ENCODE measurements at places on chromosomes 7 and 10.

DNA sequence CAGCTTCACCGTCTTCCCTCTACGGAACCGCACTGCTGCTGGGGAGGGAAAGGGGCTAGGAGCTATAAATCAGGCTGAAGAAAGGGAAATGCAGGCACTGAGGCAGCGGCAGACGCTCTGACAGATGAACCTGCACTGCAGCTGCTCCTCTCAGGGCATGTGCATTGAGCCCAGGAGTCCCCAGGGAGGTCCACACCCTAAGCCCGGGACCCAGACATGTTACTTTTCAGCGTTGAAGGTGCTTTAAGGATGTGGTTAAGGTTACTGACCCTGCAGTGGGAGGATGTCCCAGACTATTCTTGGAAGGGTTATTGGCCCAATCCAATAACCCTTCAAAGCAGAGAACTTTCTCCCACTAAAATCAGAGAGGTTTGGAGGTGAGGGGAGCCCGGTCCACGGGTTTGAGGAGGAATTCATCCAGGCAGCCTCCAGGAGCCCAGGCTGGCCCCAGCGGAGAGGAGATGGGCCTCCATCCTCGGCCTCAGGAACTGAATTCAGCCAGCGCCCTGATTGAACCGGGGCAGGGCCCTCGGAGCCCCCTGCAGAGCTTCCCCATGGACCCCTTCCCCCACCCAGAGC, 75.4 kb downstream of the ADARB2 start:
- DNase-seq = no peak

DNA sequence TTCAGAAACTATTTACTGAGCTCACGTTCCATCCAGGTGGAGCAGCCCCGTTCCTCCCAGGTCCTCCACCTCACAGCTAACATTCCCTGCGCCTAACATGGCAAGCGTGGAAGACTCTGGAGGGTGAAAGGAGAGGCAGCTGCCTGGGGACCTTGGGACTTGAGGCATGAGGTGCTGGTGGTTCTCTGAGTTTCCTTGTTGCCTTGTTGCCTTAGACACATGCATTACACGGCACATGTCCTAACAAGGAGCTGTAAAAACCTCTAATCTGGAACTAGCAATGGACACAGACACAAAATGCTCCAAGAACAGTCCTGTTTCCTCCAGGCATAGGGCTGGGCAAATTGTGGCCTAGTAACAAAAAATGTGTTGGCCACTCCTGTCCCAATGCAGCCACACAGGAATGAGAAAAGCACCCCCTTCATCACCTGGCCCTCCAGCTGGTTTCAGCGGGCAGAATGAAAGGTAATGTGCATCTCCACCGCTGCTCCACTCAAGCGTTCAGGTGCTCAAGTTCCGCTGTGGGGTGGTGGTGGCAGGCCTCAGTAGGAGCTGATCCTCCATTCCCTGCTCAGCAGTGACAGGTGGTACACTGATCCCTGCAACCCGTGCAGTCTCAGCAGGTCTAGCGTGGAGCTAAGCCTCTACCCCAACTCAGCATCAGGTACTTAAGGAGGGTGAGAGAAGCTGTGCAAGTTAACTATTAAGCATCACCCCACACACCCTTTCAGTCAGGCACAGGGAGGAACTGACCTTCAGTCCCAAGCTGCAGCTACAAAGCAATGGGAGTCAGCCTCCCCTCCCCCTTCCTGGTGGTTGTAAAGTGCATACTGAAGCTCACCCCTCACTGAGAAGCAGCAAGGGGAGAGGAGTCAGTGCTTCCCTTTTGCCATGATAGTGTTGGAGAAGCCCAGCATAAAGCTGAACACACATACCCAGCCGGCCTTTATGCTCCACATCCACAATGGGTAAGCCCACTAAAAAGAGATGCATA, 382.8 kb downstream of the SDK1 start:
- DNase-seq = no peak

GRCh38 chr10:26628395-26628794, 69.1 kb upstream of the PDSS1 start:
- no peak for DNase-seq

DNA sequence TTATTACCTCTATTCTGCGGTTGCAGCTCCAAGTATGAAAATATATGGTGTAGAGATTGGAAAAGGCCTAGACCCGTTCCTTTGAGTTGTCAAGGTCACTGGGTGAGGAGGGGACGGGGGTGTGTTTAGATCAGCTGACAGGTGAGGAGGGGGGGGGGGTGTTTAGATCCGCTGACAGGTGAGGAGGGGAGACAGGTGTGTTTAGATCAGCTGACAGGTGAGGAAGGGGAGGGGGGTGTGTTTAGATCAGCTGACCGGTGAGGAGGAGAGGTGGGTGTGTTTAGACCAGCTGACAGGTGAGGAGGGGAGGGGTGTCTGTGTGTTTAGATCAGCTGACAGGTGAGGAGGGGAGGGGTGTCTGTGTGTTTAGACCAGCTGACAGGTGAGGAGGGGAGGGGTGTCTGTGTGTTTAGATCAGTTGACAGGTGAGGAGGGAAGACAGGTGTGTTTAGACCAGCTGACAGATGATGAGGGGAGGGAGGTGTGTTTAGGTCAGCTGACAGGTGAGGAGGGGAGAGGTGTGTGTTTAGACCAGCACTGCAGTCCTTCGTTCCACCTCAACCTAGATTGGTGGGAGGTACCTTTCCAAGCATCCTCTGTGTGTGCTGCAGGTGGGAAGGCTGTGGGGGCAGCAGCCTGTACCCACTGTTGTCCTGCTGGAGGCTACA, 655.0 kb upstream of the ADARB2 start:
- DNase-seq = no peak

- no peak for DNase-seq
Measured at GRCh38 chr10:2592360-2593160, 474.8 kb upstream of the PFKP start.

- DNase-seq = no peak
Measured at GRCh38 chr10:70374775-70375614, 7.4 kb downstream of the LRRC20 start.

GRCh38 chr7:106283831-106284713, 711 bp downstream of the NAMPT start:
- peak; percentile 34 for DNase-seq

- no peak for DNase-seq
Measured at GRCh38 chr10:37992083-37992482, 15.6 kb upstream of the ZNF25 start.

DNA sequence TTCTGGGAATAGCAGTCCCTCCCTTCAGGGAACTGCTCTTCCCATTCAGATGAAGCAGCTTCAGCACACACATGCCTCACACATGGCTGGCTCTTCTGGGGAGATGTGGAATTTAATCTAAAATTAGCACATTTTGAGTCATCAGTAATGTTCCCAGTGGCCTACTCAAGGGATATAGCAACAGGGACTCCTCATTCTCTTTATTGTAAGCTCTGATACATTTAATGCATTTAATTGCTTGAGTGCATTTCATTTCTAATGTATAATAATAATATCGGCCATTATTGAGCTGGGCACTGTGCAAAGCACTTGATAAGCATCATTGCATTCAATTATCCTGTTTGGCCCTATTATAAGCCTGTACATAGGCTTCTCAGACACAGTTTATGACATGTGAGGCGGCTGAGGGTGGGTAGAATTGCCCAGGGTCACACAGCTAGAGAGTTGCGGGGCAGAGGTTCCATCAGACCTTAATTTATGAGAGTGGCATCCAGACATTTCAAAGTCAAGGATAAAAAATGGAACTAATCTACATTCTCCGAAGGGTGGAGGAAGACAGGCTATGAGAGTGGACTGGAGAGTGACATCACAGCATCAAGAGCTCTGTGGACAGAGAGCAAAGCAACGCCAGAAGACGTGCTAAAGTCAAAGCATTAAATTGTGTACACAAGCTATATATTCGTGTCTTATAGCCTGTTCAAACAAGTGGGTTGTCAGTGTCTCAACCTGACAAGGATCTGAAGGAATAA, 76.8 kb downstream of the LANCL2 start:
- peak; percentile 87 for DNase-seq

- peak; percentile 88 for DNase-seq
Measured at GRCh38 chr10:88152728-88153133, 289.3 kb downstream of the PTEN start.

GRCh38 chr10:104201636-104202035, 30.5 kb downstream of the CFAP43 start:
- no peak for DNase-seq

DNA sequence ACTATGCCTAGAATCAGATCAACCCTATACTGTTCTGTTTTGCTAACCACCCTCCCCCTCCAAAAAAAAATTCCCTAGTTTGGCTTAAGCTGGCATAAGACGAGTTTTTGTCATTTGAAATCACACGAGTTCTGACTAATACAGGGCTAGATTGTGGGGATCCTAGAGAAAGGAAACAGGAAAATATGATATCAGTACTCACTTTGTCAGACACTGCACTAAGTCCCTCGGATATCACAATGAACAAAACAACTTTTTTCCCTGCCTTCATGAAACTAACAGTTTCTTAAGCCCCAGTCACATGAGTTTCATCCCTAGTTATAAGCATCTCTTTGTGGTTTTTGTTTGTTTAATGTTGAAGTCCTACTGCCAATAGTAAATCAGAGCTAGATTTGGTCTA, 118.5 kb downstream of the ITGB8 start:
- no peak for DNase-seq

DNA sequence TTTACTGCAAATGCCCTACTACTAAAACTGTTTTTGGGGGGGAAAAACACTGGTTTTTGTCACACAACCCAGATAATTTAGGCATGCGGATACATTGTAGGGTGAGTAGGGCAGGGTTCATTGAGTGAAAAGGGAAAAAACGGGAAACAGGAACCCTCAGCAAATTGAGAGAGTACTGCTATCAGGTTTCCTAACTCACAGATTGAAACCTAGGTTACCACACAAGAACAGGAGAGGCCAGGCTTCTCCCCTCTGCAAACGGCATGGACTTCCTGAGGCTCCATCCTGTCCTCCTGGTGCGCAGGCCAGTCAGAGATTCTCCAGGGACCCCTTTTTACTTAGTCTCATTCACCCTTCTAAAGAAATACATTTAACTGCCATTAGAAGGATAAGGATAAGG, 30.6 kb downstream of the AVL9 start:
- DNase-seq = no peak

GRCh38 chr10:104424719-104425118, 71.1 kb downstream of the CFAP58 start:
- DNase-seq = no peak

- DNase-seq = no peak
Measured at GRCh38 chr10:128629111-128630096, 503.2 kb upstream of the MKI67 start.

DNA sequence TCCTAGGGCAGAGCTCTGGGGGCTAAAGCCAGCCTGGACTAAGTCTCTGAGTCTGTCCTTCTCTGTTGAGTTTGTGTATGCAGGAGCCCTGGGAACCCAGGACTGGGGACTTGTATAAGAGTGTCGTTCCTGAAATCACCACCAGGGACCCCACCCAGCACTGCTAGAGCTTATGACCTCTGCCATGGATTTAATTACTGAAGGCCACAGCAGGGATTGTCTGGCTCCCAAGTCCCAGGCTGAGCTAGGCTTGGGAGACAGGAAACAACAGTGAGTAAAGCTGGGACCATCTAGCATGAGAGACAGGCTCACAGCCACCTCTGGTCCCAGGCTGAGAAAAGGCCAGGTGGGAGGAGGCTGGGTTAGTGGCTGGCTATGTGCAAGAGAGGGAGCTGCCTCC, 1.4 kb upstream of the TSPAN15 start:
- peak; percentile 48 for DNase-seq

DNA sequence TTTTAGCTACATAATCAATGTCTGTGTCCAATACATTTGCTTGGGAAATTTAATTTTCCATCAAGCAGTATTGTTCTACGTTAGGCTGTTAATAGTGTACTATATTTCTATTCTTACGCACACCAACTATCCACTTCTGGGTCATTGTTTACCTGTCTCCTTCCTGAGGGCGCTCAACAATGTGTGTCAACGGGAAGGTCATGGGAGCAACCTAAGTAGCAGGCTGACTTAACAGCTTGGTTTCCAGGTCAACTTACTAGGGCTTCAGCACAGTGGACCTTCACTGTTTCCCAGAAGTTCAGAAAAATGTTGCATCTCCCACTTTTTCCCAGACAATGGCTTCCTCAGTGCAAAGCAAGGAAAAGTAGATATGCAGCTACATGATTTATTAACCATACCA, 13.7 kb downstream of the THSD7A start:
- no peak for DNase-seq

DNA sequence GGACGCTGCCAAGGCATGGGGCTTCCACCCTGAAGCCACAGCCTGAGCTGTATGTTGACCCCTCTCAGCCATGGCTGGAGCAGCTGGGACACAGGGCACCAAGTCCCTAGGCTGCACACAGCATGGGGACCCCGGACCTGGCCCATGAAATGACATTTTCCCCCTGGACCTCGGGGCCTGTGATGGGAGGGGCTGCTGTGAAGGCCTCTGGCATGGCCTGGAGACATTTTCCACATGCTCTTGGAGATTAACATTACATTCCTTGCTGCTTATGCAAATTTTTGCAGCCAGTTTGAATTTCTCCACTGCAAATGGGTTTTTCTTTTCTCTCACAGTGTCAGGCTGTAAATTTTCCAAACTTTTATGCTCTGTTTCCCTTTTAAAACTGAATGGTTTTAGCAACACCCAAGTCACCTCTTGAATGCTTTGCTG, 463.6 kb downstream of the ZWINT start:
- no peak for DNase-seq

- DNase-seq = no peak
Measured at GRCh38 chr10:13893926-13894325, 307.2 kb downstream of the PRPF18 start.

GRCh38 chr10:78394047-78394446, 360.4 kb downstream of the RPS24 start:
- DNase-seq = no peak

- DNase-seq = peak; percentile 38
Measured at GRCh38 chr10:35089611-35090161, 455 bp downstream of the CUL2 start.

GRCh38 chr7:42843205-42843800, 68.6 kb downstream of the C7orf25 start:
- peak; percentile 80 for DNase-seq

GRCh38 chr10:94879214-94879613, 59.2 kb upstream of the CYP2C9 start:
- DNase-seq = no peak

DNA sequence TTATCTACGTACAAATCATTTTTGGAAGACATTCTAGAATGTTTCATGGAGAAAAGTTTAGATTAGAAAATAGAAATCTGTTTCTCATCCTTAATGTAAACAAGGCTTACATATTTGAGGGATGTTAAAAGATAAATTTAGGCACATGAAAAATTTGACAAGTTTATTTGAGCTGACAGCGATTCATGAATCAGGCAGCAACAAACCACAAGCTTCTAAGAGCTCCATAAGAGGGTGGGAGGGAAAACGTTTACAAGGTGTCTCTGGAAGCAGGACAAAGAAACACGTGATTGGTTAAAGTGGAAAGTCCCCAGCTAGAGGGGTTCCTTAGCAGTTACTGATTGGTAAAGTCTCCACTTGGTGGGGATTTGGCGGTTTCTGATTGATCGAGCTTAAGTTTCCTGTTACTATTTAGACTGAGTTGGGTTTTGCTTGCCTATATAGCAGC, 228.9 kb upstream of the PITRM1 start:
- no peak for DNase-seq

GRCh38 chr10:123402656-123403055, 248.5 kb downstream of the BUB3 start:
- DNase-seq = no peak
